ENCODE measurements at places on chromosomes 1 and 21.

DNA sequence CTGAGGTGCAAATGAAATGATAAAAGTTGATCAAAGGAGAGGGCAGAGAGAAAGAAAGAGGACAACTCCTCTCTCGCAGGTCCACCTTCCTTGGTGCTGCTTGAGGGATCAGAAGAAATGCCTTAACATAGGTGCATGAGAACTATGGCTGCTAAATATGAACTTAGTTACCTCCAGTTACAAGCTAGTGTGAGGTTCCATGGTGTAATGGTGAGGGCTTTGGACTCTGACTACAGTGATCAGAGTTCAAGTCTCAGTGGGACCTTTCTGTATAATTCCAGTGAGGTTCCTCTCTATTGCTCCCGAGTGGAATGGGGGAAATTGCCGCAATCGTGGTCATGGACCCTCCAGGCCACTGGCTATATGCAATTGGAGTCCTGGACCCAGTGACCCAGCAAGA is 387.3 kb downstream of the FAM72C start:
- no peak for DNase-seq

DNA sequence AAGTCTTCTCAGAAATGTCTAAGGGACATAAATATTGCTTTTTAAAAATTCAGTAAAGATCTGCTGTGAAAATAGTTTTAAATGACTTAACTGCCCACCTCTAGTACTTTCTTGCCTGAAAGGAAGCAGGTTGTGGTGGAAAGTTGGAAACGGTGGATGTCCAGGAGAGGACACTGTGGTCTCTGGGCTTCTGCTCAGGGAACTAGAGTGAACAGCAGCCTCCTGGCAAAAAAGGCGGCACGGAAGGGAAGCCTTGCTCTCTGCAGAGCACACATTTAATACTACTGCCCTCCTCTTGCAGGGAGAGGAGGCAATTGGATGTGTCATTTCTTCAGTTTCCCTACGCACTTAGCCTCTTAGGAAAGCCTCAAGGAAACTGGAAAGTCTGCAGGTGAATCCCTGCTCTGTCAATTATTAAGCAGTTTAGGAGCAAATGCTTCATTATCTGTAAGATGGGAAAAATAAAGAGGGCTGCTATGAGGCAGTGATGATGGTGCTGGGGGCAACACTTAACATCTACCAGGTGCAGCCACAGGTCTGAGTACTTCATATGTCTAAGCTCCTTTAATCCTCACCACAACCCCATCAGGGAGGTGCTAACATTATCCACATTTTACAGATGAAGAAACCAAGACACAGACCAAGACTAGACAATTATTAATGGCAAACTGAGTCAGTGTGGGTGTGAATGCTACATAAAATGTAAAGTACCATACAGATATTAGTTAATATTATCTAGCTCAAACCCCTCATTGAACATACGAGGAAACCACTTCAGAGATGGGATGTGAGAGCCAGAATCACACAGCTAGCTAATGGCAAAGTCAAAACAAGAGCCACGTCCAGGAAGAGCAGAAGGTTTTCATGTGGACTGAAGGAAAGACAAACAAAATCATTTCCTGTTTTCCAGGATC is 108.9 kb upstream of the ADAR start:
- no peak for DNase-seq

DNA sequence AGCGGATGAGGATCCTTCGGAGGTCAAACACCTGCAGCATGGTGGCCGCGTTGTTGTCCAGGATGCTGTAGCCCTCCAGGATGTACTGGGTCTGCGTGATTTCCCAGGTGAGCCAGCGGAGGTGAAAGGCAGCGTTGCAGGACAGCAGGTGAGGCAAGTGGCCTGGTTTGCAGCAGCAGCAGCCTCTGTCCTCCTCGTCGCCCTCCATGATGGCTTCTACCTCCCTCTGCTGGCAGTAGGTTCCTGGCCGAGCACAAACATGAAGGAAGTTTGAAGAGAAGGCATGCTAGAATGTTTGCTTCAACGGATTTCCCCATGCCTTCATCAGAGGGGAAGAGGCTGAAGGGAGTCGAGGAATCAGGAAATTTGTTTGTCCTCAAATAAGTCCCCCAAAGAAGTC is 74.7 kb downstream of the NTPCR start:
- no peak for DNase-seq

GRCh38 chr1:243548516-243548915 is 292.7 kb downstream of the SDCCAG8 start:
- DNase-seq = no peak

- no peak for DNase-seq
Observed at GRCh38 chr1:64572222-64572900, 102.4 kb downstream of the CACHD1 start.

DNA sequence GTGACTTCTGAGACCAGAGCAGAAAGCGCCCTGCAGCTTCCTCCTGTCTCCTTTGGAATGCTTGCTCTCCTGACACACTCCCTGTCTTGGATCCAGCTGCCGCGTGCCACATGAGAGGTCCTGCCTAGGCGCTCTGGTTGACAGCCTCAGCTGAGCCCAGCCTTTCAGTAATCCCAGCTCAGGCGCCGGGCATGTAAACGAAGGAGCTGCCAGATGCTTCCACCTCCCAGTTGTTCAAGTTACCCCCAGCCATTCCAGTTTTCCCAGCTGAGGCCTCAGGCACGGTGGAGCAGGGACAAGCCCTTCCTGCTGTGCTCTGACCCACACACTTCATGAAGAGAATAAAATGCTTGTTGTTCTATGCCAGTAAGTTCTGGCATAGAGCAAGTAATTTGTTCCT is 14.3 kb upstream of the CD34 start:
- DNase-seq = peak; percentile 10

GRCh38 chr1:152941037-152941711 is 5.8 kb upstream of the SPRR5 start:
- DNase-seq = no peak

DNA sequence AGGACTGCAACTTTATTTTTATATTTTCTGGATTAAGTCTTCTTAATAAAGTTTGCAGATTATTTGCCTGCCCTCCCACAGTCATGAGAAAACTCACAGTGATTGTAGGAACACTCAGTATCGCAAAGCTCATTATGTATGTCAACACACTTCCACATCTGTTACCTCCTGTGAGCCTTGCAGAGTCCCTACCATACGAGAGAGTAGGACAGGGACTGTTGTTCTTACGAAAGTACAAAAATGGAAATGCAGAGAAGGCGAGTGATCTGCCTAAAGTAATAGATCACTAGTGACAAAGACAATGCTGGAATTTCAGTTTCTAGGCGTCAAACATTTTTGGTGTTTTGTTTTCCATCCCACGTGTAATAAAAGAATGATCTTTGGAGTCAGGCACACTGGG is 131.7 kb downstream of the SYT2 start:
- no peak for DNase-seq

DNA sequence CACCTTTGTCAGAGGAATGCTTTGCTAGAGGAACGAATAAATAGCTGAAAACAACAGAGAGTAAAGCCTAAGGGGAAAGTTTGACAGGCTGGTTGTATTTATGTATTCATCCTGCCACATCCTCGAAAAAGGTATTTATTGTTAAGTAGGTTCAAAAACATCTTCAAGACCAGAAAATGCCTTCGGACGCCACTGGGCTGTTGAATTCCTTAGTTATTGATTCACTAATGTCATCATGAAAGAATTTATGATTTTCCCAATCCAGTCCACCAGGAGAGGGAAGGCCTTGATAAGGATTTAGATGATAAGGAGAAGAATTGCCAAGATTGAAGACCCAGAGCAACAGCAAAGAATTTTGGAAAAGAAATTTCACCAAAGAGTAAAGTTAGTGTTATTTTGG is 35.2 kb upstream of the MAB21L3 start:
- DNase-seq = no peak

GRCh38 chr1:236545621-236546169 is 21.9 kb downstream of the LGALS8 start:
- no peak for DNase-seq

- DNase-seq = no peak
Observed at GRCh38 chr1:183194527-183195141, 8.6 kb downstream of the LAMC2 start.

- no peak for DNase-seq
Observed at GRCh38 chr1:40462956-40463590, 12.8 kb downstream of the ZFP69B start.

DNA sequence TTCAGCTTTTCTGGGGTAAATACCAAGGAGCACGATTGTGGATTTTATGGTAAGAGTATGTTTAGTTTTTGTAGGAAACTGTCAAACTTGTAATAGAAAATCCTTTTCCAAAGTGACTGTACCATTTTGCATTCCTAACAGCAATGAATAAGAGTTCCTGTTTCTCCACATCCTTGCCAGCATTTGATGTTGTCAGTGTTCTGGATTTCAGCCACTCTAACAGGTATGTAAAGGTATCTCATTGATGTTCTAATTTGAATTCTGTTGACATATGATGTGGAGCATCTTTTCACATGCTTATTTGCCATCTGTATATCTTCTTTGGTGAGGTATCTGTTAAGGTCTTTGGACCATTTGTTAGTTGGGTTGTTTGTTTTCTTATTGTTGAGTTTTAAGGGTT is 50.3 kb upstream of the RGS2 start:
- DNase-seq = no peak

DNA sequence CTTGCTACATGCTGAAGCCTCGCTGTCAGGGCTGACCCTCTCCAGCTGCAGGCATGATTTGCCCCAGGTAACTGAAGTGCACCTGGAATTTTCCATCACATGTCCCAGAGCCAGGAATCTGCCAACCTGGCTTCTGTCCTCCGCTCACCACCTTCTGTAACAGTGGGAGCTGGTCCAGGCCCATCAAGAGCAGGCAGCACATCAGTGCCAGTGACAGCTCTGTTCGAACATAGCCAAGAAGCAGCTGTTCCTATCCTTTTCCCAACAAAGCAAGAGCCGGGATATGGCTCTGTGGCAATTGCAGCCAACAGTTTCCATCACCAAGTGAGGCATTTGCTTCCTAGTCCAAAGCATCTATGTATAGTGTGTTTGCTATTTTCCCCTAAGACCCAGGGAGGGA is 42.2 kb upstream of the KANK4 start:
- no peak for DNase-seq

DNA sequence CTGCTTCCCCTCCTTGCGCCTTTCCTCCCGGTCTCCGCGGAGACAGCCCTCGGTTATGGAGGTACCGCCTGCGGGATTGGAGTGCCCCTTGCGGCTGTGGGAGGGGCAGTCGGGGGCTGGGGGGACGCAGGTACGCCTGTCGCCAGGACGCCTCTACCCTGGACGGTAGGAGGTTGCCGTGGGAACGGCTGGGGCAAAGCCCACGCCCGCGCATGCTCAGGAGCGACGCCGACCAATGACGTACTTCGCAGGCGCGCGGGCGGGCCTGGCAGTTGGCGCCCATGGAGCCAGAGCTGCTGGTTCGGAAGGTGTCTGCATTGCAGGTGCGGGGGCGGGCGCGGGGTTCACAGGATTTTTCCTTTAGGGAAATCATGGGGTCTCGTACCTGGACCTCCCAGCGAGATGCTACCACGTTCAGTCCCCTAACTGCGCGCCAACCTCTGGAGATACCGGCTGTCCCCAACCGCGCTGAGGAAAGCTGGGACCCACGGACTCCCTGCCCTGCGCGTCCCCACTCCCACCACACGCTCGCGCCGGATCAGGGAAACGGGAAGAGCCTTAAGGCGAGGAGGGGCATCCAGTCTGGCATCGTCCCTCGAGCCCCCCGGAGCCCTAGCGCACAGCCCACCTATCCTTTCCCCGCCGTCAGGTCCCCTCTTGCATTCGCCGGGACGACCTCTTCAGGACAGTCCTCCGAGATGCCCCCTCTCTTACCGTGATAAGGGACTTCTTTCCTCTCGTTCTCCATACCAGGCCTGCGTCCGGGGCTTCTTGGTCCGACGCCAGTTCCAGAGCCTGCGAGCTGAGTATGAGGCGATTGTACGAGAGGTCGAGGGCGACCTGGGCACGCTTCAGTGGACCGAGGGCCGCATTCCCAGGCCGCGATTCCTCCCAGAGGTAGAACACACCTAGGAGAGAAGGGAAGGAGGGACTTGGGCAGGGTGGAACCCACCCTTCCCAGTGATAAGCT is at the start of gene IQCC:
IQCC (plus strand) TSS at position 271 of the 970 bp plus-strand sequence; CDS start at position 282, 11 bp downstream.
- peak; percentile 96 for DNase-seq

DNA sequence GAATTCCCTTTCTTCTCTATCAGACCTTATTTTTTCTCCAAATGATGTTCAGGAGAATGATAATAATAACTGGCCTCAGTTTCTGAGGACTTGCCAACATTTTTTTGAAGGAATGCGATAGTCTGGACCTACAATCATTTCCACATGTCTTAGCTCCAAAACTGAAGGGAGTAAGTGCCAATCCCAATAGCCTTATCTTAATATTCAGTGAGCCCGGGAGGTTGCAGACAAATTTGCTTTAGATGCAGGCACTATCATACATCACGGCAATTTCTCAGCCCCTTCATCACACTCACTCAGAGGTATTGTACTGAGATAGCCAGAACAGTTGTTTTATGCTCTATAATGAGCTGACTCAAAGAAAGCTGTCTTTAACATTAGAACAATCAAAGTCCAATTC is 796.9 kb downstream of the ADGRL2 start:
- DNase-seq = no peak

DNA sequence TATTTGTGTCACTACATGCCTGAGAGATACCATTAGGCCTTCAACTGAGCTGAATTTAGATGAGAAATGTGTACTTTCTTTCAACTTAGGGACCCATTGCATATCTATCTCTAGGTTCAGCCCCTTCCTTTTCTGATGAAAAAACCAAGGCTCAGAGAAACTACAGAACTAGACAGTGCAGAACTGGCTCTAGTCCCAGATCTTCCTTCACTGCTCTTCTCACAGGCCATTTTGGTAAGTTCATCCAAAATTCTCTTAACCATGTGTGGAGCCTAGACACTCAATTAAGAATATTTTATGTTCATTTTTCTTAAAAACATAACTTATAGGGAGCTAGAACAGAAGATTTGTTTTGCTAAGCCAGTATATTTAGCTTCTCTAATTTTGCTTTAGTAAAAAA is 128.9 kb downstream of the ASTN1 start:
- DNase-seq = no peak

GRCh38 chr1:21397813-21398188 is 42.1 kb upstream of the NBPF3 start:
- DNase-seq = peak; percentile 15

DNA sequence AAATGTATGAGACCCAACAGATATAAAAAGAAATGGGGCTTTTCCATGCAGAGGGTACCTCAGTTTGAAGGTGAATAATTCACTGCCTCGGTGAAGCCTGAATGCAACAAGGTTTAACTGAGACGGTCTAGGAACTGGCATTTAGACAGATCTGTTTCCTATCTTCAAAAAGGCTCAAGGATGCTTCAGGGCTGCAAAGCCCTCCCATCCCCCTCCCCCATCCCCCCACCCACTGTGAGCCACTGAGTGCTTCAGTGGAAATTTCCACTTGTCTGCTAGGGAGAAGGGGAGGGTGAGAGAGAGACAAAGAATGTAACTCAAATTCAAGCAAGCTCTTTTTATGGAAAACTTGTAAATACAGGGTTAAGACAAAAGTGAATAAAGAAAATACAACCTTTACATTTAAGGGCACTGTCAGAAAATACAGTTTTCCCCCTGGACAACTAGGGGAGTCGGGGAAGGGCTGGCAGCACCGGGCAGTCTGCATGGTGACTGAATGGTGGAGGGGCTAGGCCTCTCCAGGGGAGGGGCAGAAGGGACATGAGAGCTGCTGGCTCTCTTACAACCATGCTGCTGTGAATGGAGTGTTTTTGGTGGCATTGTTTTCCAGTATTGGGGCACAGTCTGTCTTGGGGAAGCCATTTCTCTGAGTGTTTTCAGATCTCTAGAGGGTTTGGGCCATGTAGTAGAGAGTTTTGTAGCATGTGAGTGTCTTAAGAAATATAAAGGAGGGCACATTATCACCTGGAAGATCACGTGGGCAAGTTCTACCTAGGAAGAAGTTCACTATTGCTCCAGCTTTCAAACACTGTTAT is 56.7 kb downstream of the MRPS6 start:
- DNase-seq = no peak

All from COR-L47 (cell line).